ENCODE measurements at places on chromosomes 5 and 9.

DNA sequence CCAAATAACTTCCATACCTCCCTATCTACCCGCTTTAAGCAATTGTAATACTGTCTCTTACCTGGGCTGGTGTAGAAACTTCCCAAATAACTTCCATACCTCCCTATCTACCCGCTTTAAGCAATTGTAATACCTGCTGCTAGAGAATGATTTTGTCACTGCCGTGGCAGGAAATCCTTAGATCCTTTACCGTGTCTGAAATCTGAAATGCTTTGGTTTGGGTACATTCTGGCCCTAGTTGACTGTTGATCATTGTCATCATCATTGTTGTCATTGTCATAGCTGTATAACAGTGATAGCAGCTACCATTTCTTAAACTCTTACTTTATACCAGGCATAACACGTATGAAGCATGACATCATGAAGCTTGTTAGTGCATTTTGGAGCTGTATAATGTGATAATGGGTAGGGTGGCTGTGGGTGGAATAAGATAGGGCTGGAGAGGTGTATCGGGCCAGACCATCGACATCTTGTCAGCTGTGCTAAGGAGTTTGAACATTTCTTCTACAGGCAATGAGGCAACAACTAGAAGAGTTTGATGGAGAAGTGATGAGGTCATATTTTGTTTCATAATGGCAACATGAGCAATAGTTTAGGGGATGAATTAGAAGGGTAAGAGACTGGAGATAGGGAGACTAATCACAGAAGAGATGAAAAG lies 15.7 kb downstream of the PIP5K1B start:
- no peak for DNase-seq

DNA sequence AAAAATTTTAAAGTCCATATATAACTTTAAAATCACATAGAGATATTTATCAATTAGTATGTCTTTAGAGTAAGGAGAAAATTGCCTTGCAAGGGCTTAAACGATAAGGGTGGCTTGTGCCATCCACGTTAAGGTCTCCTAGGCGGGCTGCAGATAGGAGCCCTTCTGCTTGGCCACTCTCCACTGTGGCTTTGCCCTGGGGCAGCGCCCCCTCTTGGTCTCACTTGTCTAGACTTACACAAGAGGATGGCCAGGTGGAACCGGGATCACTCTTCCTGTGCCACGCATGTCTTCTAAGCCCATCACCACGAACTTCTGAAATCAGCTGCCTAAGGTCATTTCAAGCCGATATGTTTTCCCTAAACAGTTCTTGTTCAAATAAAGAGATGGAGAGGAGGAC lies 2.9 kb downstream of the FPGS start:
- DNase-seq: no peak

GRCh38 chr5:104646416-104646815 lies 1083.8 kb upstream of the NUDT12 start:
- no peak for DNase-seq

DNA sequence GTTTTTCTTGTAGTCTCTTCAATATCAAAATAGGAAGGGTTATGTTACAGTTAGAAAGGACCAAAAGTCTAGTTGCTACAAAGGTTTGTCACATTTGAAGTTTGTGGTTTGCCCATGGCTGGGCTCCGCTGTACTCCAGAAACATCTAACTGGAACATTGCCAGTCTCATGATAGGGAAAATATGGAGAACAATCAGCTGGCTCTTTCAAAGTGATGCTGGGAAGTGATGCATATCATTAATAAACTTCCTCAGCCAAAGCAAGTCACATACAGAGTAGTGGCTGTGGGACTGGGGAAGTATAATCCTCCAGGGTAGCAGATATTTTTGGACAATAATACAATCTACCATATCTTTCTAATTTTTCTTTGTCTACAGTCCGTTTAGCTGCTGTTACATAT lies 8.8 kb downstream of the BTF3 start:
- no peak for DNase-seq

DNA sequence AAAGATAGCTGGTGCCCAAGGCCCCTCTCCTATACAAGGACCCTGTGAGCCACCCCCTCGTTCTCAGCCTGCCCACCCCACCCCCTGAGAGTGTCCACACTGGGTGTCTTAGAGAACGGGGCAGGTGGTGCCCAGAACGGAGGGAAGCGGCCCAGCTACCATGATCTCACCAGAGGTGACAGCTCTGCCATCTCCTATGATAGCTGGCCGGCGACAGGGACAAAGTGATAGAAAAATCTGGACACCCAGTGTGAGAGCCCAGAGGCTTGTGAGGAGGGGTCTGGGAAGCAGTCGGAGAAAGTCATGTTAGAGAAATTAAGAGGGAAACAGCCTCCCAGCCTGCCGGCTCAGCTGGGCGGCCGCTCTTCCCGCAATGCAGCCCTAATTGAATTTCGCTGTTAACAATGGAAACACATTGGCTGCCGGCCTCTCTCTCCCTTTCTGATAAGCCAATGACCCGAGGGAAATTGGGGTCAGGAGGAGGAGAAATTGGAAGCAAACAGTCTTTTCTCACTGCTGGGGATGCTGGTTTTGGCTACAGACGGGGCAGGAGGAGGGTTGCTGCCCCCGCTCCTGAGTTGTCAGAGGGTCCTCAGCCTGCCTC lies 32.3 kb downstream of the HK3 start:
- no peak for DNase-seq

DNA sequence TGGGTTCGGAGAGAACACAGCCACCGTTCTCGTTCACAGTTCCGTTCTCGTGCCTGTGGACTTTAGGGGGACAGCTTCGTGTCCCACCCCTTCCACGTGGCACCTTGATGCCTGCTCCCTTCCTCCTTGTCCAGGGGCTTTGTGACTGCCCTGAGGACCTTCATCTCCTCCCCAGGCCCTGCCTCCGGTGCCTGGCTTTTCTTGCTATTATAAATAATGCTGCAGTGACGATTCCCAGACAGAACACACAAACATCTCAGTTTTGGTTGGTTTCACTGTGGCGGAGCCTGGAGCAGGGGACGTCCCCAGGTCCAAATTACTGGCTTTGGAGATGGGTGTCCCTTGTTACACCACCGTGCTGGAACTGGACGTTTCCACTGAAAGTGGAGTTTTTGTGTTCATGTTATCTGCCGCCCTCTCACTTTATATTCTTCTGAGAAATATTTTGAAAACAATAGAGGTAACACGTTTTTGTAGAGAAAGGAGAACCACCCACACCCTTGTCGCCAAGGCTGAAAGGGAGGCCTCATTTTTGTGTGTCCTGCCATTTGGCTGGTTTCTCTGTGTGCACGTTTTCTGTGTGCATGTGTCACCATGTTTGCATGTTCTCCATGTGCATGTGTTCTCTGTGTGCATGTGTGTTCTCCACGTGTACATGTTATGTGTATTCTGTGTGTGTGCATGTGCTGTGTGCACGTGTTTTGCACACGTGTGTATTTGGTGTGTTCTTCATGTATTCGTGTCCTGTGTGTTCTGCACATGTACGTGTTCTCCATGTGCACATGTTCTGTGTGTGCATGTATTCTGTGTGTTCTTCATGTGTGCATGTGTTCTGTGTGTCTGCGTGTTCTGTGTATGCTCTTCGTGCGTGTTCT lies 24.2 kb downstream of the WNK2 start:
- DNase-seq: no peak

DNA sequence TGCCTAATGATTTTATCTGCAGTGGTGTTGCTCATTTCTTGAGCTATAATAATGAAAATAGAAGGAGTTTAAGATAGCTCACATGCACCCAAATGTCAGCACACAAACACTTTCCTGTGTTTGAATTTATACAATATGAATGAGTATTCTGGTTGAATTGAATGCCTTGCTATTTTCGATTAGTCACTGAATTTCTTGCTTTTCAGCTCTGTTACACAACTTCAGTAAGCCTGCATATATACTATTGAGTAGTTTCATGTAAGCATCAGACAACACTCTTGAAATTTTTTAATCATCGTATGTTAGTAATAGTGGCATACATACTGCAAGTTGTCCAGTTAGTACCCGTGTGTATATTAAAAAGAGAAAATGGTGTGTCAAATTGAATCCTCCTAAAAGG lies 281.5 kb upstream of the GRIA1 start:
- DNase-seq: no peak

DNA sequence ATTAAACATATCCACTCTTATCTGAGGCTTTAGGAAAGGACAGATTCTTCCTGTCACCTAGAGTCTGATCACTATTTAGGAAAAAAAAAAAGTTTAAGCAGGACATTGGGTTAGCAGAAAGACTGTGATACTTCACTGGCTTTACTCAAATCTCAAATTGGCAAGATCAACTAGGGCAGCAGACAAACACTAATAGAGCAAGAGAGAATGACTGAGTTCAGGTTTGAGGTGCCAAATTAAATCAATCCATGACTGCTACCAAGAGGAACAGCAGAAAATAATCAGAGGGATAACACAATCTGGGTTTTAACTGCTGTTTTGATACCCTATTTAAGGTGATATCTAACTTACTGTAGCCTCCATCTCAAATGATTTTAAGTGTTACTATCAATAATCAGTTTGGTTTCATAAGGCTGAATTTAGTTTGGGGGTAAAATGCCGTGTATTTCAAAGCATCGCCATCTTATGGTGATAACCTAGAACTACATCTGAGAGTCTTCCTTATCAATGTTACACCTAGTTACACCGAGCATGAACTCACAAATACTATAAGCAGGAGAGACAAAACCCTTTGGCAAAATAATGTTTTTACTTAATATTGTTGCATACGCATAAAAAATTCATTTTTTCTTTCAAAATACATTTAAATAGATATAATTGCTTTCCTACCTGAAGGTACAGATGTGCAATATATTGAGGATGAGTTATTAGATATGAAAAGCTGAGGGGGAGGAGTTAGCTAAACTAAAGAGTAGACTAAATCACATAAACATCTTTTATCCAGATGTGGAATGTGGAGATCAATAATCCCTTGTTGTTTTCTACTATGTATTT lies 286.4 kb upstream of the CDH12 start:
- peak; percentile 55 for DNase-seq

DNA sequence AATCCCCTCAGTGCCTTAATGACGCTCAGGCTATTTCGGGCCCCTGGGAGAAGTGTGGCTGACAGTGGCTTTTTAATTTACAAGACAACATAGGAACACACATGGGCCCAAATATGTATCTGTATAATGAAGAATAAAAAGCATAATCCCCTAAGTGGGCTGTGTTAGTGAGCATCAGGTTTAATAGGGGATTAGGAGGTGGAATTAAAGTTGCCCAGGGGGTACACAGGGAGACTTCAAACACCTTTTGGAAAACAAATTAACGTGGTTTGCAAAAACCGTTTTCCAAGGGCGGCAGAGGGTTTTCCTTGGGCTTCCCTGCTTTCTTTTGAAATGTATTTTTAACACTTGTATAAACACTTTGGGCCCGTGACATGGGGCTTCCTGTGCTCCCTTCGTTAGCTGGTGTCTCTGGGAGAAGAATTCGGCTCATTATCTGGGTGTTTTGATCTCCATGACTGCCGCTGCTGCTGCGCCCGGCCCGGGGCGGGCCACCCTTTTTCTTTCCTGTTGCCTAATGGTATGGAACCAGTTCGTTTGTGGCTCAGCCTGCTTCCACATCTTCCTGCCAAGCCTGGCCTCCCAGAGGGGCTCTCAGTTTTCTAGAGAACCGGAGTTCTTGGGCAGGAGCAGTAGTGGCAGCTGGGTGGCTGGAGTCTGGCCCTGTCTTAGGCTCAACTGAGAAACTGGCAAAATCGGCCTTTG lies 173.0 kb downstream of the MACROH2A1 start:
- DNase-seq: no peak

DNA sequence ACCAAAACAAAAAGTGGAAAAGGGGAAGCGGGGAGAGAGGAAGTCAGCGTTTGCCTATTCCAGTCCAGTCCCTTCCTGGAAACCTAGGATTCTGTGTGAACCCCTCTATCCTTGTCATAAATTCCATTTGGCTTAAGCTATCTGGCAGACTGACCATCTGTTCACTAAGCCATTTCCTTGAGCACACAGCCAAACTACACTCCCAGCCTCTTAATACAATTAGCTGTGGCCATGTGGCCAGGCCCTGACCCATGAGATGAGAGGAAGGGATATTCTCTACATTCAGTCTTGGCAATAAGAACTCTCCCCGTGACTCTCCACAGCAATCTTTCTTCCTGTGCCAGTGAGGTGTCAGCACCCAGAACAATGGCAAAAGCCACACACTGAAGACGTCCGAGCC lies 424.8 kb downstream of the TLE1 start:
- DNase-seq: no peak

- DNase-seq: no peak
Observed at GRCh38 chr5:114686356-114686755, 324.5 kb downstream of the KCNN2 start.

- no peak for DNase-seq
Observed at GRCh38 chr5:56963246-56963645, 11.3 kb upstream of the MIER3 start.

- no peak for DNase-seq
Observed at GRCh38 chr5:95110118-95110517, 174.8 kb downstream of the MCTP1 start.

DNA sequence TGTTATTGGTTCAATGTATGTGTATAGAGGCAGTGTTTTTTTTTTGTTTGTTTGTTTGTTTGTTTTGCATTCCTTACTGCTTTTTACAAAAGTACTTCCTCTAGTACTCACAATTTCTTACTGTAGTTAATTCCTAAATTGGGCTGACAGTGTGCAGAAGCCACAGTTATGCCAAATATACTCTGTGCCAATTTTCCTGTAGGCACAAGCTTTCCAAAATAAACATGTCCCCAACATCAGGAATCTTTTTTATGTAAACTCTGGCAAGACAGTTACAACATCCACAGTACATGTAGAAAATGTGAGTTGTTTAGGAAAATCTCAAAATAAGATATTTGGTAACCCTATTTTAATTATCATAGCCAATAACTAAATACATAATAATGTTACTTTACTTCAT lies 161.6 kb upstream of the TSLP start:
- DNase-seq: no peak

GRCh38 chr9:136537896-136538598 lies 7.8 kb downstream of the NOTCH1 start:
- no peak for DNase-seq

DNA sequence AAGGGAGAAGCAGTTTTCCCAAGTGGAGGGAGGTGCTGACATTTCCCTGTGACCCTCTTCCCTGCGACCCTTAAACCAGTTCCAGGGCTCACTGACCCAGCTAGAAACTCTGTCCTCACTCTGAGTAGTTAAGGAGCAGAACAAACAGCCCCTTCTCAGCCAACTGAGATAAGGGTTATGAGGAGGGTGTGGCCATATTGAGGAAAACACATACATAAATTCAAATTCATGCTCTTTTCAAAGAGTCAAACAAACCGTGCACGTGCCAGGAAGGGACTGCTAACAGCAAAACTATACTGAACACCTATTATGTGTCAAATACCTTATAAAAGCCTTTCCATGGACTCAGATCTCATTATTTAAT lies 4.9 kb upstream of the AKNA start:
- no peak for DNase-seq

DNA sequence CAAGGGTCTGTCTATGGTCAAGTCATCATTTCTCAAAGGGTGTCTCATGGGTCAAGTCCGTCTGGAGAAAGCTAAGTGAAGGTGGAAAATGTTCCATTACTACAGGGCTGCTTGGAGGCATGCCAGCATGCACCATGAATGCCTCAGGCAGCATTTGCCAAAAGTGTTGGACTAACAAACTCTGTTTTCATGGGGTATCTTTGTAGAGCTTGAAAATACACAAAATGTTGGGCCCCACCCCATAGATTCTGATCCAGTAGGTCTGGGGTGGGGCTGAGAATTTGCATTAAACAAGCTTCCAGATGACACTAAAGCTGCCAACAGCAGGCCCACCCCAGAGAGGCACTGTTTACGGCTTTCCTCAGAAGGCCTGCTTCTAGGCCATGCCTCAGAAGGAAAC lies 75.0 kb upstream of the FRRS1L start:
- no peak for DNase-seq

- DNase-seq: no peak
Observed at GRCh38 chr9:88005240-88005639, 30.9 kb upstream of the CDK20 start.

GRCh38 chr5:55601204-55601618 lies 66.4 kb upstream of the PLPP1 start:
- DNase-seq: peak; percentile 64

Measured in DMS153 (cell line).